ENCODE measurements at places on chromosomes 7 and 10.

DNA sequence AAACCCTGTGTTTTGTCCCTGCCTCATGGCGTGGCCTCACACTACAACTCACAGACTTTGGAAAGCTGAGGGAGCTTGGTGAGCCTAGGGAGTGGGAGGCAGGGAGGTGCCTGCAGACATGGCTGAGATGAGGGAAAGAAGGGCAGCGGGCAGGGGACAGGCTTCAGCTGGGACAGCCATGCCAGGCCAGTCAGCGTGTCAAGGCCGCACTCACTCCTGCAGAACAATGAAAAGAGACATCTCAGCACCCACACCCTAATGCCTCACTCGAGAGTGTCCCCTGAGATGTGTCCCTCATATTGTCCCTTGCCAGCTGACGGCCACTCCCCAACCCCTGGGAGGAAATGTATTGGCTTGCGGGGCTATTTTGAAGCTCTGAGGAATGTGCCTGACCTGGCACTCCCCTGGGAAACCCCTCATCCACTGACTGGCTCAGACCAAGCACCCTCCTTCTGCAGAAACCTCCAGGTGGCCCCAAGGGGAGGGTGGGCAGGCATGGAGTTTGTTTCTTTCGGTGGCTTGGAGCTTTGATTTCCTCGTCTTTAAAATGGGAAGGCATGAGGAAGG lies 31.6 kb downstream of the SH3PXD2A start:
- no peak for DNase-seq

DNA sequence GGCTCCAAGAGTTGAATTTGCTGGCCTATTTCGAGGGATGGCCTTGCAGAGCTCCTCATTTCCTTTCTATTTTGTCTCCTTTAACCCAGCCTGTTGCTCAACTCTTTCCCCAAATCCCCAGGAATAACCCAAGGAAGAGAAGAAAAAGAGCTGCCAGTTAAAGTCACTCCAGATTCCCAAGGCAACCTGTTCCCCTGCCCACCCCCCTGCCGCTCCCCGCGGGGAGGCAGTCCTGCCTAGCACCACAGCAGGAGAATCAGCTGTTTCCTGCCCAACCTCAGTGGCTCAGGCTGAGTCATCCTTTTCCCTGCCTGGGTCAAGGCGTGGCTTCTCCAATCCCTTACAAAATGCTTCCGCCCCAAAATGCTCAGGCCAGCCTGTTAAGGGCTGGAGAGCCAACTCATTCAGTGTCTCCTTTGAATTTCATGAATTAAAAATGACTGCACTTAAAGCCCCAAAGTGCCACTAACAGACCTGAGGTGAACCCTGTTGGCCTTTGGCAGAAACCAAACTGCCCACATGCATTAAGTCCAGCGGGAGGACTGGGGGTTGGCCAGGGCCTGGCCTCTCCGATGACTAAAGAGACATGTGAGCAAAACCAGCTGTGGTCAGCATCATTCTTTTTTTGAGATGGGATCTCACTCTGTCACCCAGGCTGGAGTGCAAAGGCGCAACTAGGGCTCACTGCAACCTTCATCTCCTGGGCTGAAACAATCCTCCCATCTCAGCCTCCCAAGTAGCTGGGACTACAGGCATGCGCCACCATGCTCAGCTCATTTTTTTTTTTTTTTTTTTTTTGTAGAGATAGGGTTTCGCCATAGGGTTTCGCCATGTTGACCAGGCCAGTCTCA lies 83.2 kb upstream of the KIF5B start:
- DNase-seq, result peak; percentile 96

- DNase-seq, result no peak
Measured at GRCh38 chr10:102421757-102422512, 1.3 kb downstream of the FBXL15 start.

GRCh38 chr10:33120700-33121099 lies 162.7 kb upstream of the ITGB1 start:
- DNase-seq, result no peak

Data from lower leg skin (tissue), 4 donors.